ENCODE measurements at places on chromosomes 1 and 21.

DNA sequence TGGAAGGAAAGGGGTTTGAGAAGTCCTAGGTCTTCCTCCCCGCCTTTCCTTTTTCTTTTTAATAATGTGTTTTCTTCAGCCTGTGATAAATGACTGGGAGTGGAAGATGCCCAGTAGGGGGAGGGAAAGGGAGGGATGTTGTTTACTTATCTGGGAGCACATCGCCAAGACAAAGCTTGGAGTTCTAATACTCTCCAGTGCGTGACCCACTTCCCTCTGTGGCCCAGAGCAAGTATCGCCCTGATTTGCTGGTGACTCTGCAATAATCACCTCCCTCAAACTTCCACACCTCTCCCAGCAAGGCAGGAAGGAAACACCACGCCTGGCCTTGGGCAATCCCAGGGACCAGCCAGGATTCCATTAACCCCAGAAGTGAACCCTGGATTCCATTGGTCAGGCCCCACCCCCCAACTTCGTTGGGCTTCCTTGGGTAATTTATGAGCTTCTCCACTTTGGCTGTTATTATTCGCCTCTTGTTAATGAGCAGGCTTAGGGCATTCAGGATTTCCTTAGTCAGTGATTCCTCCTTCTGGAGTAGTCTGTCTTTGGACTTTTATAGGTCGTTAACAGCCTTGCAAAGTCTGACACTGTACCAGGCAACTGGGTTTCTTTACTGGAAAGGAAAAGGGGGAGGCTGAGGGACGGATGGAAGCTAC lies 24.3 kb upstream of the GRHL3 start:
- DNase-seq, result no peak

GRCh38 chr1:63833363-63834119 lies 59.7 kb downstream of the ROR1 start:
- no peak for DNase-seq

- no peak for DNase-seq
Measured at GRCh38 chr21:38712071-38712470, 93.7 kb upstream of the ETS2 start.

- no peak for DNase-seq
Measured at GRCh38 chr1:116510361-116510760, 60.5 kb downstream of the CD58 start.

- DNase-seq, result no peak
Measured at GRCh38 chr1:98188774-98189173, 267.9 kb upstream of the DPYD start.

DNA sequence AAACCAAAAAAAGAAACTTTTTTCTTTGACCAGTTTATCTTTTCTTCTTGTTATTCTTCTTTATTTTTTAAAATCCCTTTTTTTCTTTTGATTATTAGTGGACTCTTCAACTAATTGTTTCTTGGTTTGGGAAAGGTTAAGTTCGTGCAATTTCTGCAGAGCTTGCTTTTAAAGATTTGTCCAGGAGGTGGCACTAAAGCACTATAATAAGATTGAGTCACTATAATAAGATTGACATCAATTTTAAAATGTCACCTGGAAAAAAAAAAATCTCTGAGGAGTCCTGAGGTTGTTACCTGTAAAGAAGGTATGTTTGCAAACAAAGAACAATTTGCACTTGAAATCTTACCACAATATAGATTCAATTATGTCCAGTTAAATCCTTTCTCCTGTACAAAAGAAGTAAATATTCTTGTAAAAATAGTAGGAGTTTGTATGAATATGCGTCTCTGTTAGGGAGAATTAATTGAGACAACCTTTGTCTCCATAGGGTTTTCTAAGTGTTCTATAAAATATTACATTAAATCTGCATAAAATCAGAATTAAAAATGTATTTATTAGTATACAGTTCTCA lies 166.7 kb downstream of the ADGRL4 start:
- DNase-seq, result no peak

- no peak for DNase-seq
Measured at GRCh38 chr1:163928069-163928468, 606.3 kb downstream of the NUF2 start.

DNA sequence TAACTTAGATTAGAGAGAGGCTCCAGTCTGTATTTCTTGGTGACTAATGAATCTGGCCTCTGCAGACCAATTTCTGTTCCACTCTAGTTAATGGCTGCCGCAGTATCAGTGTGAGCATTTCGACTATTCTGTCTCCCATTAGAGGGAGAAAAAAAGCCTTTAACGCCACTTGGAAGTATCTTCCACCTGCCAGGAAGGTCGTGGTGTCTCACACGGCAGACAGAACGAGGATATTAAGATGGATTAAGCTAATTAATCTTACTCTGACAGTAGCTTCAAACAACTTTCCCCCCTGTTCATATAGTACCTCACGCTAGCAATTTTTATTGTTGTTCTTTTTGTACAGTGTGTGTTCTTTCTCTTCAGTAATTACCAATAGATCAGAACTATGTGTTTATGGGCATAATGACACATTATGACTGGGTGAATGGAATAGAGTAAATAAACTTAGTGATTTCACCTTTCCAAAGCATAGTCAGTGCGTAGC lies 153.8 kb downstream of the ADGRL2 start:
- DNase-seq, result no peak

DNA sequence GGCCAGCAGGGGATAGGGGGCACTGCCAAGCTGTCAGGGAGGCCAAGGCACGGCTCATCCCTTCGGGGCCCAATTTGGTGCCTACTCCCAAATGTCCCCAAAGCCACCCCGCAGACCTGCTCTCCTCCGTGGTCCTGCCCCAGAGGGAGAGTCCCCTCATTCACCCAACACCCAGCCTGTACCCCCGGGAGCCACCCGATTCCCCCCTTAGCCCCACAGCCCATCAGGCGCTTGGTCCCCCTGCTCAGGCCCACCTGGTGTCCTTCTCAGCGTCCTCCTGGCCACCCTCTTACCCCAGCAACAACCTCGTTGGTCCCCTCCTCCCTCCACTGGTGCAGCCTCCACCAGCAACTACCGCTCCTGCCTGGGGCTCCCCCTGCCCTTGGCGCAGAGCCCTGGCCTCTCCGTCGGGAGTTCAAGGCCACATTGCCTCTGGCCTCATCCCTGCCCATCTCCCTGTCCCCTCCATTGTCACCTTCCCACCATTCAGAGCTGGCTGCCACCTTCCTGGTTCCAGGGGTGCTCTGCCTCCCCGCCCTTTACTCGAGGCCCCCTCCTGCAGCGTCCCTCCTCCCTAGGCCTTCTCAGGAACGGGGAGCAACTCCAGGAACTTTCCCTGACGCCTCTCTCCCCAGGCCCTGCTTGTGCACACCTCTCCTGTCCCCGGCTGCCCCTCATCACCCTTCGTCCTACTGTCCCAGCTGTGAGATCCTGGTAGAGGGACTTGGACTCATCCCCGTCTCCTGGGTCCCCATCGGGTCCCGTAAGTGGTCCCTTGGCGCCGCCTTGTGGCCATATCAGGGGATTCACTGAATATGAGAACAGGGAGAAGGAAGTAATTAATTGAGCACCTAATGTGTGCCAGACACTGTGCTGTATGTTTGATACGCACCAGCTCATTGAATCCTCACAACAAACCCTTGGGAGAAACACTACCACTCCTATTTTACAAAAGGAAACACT lies 73.9 kb downstream of the RAP1GAP start:
- DNase-seq, result peak; percentile 10

DNA sequence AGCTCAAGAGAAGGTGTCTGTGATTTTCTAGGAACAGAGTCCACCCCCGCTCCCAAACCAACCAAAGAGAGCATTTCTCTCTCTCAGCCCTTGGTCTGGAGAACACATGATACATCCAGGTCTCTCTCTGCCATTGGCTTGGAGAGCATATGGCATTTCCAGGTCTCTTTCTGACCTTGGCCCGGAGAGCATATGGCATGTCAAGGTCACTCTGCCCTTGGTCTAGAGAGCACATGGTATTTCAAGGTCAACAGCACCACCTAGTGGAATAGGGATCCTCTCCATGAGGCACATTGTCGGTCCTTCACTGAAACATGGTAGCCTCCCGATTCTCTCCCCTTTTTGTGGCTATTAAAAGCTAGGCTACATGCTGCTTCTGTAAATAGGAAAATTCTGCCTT lies 437.7 kb upstream of the OLFM3 start:
- DNase-seq, result no peak

DNA sequence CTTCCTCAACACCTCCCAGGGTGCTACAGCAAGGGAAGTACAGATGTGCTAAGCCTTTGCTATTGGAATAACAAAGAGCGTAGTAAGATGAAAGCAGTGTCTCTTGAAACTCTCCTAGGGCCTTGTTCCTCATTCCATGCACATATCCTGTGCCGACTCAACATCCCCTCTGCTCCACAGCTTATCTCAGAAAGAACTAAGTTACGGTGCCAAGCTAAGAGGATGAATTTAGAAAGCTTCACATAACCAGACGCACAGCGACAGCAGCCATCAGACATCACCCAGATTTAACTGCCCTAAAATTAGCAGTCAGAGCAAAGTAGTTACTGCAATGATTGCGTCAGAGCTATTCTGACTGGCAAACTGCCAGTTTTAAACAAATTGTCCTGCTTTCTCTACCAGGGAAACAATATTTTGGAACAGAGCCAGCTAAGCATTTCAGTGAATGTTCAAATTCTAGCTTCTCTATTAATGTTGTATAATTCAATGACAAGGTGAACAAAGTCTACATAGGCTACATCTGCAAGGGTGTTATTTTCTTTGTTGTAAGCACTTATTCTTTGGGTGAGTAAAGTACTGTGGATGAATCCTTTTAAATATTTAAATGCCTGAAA lies 9.5 kb downstream of the SIPA1L2 start:
- DNase-seq, result no peak

- DNase-seq, result no peak
Measured at GRCh38 chr21:31364253-31364945, 20.3 kb upstream of the TIAM1 start.

GRCh38 chr1:159941591-159942560 lies 3.5 kb downstream of the IGSF9 start:
- no peak for DNase-seq

DNA sequence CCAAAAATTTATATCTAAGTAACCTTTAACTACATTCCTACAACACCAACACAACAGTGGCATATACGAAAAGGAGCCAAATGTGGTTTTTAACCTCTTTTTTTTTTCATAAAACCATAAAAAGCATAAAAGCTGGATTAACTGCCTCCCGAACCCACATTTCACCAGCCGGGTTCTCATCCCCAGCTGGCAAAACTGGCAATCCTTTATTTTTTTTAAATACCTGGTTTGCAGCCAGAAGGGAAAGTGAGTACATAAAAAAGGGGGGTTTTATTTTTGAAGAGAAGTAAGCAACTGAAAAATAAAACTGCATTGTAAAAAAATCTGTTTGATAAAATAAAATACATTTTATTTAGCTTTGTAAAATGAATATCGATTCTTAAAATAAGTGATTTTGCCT lies 295.4 kb downstream of the AKT3 start:
- DNase-seq, result no peak

- DNase-seq, result no peak
Measured at GRCh38 chr1:74498901-74499300, 13.5 kb downstream of the LRRC53 start.

GRCh38 chr21:31221043-31221442 lies 123.0 kb downstream of the TIAM1 start:
- no peak for DNase-seq

- no peak for DNase-seq
Measured at GRCh38 chr21:39456665-39457064, 4.9 kb downstream of the SH3BGR start.

GRCh38 chr21:31218830-31219608 lies 125.0 kb downstream of the TIAM1 start:
- no peak for DNase-seq

DNA sequence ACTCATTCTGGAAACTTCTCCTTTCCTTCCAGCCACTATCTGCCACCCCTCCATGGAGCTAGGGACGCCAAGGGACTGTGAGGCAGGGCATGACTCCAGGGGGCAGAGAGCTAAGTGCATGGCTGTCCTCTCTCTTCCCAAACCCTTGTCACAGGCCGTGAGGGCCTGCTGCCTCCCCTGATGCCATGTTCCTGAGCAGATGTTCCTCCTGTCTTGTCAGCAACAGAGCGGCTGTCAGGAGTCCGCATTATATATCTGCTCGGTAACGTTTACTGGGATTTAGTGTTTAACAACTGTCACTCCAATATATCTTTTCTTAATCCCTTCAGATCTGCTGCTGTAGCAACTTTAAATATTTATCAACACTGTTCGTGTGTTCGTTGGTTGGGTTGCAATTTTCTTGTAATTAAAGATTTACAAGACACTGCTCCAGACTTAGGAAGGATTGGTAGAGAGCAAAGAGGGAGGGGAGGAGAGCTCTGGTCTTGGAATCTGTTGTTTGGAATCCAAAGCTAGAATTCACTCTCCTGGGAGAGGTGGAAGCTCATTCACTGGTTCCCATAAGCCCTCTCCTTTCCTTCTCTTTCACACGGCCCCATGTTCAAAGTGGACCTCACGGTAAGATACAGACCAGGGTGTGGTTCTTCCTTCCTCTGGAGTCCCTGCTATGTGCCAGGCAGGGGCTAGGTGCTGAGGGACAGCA lies 76.2 kb downstream of the MDM4 start:
- DNase-seq, result no peak
